ENCODE measurements at places on chromosomes 7 and 10.

DNA sequence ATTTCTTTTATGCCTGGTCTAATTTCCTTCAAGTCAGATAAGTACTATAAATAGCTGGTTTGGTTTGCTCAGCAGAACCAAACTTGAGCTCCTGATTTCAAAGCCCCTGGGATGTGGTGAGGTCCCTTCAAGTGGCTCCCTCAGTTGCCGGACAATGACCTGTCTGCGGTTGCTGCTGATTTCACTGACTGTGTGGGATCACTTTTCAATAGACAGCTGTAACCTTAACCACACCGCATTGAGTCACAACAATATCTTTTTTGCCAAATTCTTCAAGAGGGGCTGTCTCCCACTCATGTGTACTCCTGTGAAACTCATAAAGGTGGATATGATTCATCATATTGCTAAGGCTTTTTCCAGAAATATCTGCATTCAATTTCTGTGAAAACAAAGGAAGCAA, 23.1 kb upstream of the ITGA8 start:
- DNase-seq: no peak

- DNase-seq: peak; percentile 34
Observed at GRCh38 chr10:110209926-110210673, 2.7 kb downstream of the MXI1 start.

DNA sequence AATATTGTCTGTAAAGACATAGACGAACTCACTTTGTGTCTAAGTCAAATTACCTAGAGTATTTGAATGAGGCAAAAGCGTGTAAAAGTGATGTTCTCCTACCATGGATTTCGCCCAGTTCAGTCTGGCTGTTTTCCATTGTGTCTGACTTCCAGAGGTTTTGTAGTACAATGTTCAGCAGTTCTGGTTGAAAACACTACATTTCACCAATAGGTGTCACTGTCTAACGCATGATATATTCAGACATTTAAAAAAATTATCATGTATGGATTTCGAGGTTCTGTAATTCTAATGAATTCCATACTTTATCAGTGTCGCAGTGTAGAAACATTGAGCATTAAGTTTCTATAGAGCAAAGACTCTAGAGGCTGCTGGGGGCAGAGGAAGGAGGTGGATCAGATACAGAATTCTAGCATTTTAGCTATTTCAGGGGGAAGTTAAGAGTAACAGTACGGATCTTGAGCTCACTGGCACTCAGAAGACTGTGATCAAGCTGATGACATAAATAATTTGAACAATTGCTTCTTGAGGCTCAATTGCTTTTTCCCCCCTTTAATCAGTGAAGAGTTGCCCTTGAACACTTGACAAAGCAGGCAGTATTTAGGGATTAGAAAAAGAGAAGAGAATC, 196.9 kb upstream of the RHOBTB1 start:
- peak; percentile 28 for DNase-seq

DNA sequence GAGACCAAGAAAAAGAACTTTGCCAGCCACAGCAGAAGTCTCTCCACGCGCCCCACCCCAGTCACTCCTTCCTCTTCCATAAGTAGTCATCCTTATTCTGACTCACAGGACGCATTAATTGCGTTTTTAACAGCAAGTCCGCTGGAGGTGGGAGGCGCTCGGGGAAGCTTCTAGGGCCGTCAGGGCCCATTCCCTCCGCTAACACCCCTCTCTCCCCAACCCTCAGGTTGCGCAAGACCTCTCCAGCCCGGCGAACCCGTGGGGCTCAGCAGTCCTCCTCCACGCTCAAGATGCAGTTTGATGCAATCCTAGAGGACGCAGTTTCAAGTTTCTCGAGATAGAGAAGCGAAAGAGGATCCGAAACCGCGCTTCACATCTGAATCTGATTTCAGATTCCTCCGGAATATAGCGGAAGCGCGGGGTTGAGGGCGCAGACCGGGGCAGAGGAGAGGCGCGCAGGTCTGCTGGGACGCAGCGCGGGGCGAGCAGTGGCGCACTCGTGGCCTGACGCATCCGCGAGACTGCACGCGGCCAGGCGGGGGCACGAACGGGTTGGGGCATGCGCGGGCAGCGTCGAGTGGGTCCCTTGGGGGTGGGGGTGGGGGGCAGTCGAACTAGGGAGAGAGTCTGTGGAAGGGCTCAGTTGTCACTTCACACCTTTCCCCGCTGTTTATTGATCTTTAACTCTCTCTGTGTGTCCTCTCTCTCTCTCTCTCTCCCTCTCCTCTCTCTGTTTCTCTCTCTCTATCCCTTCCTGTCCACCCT, 37.8 kb upstream of the PSAP start:
- DNase-seq: peak; percentile 64

GRCh38 chr10:27319752-27320431, 79.3 kb upstream of the ACBD5 start:
- DNase-seq: peak; percentile 71

- peak; percentile 71 for DNase-seq
Observed at GRCh38 chr10:88934900-88935672, 17.5 kb downstream of the ACTA2 start.

- no peak for DNase-seq
Observed at GRCh38 chr7:108468246-108468645, 12.0 kb upstream of the NRCAM start.

- no peak for DNase-seq
Observed at GRCh38 chr7:117828825-117829224, 44.4 kb downstream of the CTTNBP2 start.

DNA sequence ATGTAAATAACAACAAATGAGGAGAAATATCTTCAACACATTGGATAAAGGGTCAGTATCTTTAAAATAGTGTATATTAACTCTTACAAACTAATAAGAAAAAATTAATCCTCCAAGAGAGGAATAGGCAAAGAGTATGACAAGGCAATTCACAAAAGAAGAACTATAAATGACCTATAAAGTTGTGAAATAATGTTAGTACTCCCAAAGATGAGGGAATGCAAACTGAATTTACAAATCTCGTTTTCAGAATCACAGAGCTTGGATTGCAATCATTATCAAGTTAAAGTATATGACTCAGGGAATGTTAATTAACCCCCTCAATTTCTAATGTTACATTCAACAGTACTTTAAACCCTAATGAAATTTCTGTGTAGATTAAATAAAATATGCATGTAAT, 87.3 kb upstream of the TARP start:
- no peak for DNase-seq

Measured in iPS-NIHi11 (cell line).